Stimulated activated CD4-positive, alpha-beta T cell treated with anti-CD3 and anti-CD28 coated beads, Interleukin-1b, Interleukin-23, amount 100 ng/mL, for 24 hours (primary cell): ENCODE measurements at places on chromosomes 12 and 14.

DNA sequence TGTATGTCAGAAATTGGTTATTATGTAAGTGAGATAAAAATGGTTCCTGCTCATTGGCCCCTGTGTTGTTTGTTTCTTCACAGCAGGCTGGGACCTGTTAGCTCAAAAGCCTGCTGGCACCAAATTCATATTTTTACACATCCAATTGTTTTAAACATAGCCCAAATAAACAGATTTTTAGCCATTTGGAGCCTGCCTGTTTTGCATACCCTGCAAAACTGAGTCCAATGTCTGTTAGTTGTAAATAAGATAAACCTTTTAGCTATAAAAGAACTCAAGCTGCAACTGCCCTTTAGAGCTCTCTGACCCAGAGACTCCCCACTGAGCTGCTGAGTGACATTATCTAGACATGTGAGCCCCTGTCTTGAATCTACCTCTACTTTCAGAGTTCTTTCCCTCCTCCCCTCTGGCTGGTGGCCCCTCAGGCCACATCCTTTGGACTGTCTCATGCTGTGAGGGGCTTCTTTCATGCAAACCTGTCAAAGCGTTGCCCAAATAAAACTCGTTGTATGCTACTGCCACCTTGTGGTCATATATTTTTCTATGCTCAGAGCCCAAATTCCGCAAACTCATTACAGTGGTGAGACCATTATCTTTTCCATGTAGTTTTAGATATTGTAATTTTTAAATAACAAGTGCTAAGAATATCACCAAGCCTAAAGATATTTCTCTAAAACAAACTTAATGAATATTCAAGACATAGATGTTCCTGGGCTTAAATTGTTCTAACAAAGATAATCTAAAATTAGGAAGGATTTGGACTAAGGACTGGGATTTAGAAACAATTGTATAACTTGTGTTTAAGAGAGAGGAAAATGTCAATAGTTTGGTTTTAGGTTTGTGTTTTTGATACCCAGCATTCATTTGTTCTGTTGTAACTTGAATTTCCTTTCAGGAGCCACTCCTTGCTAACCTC lies 337.9 kb downstream of the AACS start:
- no peak for DNase-seq

- DNase-seq, result no peak
Observed at GRCh38 chr12:46830731-46831334, 5.0 kb upstream of the SLC38A4 start.

GRCh38 chr14:84694161-84694560 lies 835.8 kb upstream of the FLRT2 start:
- no peak for DNase-seq

DNA sequence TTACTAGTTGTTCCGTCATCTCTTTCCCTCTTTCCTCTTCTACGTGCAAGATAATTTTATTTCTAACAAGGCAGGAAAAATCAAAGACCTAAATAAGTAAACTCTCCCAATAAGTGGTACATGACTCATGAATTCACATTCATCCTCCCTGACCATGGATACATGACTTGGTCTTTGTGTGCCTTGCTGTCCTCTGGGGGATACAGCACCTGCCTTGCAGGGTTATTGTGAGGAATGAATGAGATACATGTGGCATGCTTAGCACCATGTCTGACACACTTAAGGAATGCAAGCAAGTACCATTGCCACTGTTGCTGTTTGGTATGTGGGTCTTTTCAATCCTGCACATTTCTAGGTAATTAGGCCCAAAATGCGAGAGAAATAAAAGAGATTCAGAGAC lies 208.4 kb downstream of the DPF3 start:
- no peak for DNase-seq

DNA sequence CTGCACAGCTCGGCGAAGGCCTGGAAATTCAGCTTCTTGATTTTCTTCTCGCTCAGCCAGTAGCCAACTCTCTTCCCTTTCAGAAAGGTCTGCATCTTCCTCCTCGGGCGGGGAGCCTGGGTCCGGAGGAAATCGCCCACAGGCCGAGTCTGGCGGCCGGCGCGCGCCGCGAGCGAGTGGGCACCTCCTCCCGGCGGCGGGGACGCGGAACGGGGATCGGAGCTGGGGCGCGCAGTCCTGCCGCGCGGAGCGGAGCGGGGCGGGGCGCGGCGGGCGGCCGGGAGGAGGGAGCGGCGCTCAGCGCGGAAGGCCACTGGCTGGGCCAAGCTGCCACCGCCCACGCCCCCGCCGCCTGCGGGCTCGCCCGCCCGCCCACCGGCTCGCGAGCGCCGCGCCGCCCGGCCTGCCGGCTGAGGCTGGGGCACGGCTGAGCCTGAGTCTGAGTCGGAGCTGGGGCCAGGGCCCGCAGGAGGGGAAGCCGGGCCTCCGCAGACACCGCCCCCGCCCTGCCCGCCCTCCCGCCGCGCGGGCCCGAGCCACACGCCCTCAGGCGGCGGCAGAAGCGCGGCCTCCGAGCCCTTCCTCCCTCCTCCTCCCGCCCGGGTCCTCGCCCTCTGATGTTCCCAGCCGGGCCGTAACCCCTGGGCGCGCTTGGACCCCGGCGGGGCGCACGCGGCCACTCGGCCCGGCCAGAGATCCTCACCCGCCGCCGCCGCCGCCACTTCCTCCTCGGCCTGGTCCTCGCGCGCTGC lies 480 bp downstream of the ITPK1 start:
- peak; percentile 90 for DNase-seq

DNA sequence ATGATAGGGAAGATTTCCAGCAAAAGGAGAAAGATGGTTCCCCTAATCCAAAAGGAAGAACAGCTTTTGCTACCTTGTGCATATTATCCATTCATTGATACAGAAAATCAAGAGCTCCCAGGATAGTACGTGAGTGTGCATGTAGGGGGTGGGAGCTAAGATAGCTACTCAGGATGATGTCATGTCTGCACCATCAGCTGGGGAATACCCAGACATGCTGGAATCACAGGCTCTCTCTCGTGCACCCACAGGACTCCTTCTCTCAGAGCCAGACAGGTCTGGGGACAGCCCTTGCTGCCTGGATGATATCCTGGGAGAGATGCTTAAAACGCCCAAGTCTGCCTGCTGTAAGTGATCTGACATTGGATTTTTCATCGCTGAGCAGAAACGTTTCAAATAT lies 38.9 kb downstream of the FOXN3 start:
- DNase-seq, result no peak

GRCh38 chr14:104039214-104039613 lies 46.3 kb upstream of the ASPG start:
- DNase-seq, result no peak

- DNase-seq, result no peak
Observed at GRCh38 chr12:51307655-51308593, 16.1 kb downstream of the BIN2 start.

DNA sequence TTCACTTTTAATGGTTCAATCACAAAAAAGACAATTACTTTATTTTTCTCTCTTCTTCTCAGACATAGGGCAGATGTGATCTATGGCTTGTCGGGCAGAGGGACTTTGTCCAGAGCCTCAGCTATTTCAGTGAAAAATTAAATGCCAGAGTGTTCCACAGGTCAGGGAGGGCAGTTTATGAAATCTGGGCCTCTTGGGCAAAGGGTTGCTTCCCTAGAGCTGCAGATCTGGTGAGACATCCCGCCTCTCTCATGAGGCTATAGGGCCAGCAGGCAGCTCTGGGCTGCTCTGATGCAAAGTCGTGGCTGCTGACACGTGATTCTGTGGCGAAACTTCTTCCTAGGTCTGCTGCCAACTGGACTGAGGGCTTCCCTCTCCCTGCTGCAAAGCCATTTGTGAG lies 6.0 kb downstream of the CLMN start:
- DNase-seq, result no peak

- no peak for DNase-seq
Observed at GRCh38 chr14:38101679-38102078, 106.0 kb upstream of the SSTR1 start.

- DNase-seq, result no peak
Observed at GRCh38 chr14:75313294-75313693, 34.7 kb downstream of the FOS start.

DNA sequence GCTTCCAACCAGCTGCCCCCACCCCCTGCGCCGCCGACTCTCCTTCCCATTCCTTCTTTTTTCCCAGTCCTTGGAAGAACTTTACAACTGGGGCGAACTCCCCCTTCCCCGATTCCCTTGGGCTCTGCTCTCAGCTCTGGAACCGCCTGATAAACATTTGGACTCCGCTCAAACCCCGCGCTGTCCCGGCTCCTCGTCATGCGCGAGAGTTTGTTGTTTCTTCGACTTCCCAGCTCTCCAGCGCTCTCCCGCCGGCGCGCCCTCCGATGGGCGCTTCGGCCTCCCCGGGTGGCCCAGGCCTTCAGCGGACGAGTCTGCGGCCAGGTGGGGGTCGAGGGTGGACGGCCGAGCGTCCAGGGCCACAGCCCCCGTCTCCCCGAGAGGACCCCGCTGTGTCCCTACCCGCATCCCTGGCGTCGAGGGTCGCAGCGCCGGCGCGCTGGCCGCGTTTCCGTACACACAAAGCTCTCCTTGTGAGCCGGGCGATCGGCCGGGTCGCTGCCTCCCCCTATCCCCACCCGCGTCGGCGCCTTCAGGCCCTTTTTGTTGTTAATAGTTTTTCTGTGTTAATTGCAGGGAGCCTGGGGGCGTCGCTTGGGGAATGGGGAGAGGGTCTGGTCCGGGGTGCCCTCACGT lies 847 bp downstream of the MMP14 start:
- no peak for DNase-seq

- DNase-seq, result no peak
Observed at GRCh38 chr14:95884377-95884776, 7.7 kb downstream of the TUNAR start.

DNA sequence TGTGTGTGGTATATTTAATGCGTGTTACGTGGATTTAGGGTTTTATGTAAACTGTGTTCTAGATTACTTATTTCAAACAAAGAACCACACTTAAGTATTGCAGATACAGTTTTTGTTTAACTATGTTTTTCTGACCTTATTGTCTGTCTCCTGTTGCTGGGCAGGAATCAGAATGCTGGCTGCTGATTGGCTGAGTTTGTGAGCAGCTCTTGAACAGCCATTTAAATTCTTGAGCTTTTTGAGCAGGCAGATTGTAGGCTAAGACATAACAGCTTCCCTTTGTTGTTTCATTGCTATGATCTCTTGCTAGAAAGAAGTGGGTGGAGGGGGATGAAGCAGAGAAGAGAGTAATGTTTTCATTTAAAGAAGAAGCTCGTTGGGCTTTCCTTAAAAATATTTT lies 52.2 kb downstream of the ATF7IP start:
- peak; percentile 35 for DNase-seq

DNA sequence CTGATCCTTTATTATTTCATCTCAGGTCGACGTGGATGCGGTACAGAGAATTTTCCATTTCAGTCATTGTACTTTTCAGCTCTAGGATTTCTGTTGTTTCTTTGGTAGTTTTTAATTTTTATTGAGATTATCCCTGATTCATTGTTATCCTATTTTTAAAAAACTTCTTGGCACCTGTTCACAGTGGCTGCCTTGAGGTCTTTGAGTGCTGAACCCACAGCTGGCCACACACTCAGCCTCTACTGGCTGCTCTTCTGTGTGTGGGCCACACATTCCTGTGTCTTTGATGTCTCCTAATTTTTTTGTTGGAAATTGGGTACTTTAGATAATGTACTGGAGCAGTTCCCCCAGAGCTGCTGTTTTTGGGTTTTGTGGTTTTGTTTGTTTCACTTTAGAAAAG lies 37.7 kb upstream of the ASPG start:
- no peak for DNase-seq

DNA sequence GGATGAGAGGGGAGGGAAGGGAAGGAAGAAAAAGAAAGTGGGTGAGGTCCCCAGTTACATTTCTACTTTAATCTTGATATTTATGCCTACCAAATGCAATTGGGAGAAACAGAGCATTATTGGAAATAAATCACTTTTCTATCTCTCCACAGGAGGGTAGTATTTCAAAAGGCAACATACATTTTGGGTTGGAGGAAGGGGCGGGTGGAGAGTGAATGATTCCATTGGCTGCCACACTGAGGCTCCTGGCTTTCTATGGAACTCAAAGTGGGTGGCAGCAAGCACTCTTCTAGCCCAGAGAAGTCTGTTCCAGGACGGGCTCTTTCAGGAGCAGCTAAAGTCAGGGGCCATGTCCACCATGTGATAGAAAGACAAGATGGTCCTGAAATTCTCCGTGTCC lies 441.3 kb downstream of the DAD1 start:
- DNase-seq, result no peak

DNA sequence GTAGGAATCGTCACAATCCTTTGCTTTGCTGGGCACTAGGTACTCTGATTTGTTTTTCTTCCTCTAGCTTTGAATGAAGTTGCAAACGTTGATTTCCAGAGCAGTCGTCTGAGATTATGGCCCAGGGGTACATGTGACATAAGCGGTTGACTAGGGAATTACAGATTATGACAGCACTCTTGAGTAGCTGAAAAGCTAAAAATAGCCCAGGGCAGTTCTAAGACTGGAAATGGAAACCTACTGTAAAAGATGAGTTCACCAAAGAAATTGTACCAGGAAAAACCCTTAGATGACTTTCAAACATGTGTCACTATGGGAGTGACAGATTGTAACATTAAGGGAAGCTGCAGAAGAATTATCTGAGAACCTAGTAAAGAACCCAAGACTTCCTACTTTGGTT lies 108.5 kb downstream of the ANO6 start:
- no peak for DNase-seq
